HT-29 (cell line): ENCODE measurements at places on chromosomes 13 and 19. TPM values are rescaled to one million over a fixed set of nuclear protein-coding genes. Genes with fewer than 3 reads are reported as not detected.

The HSH2D gene
- total RNA-seq: 5.8 and 9.2 TPM in 2 replicates

The OLFM4 gene
- total RNA-seq: not detected in 2 replicates

The TEX101 gene
- total RNA-seq: not detected in 2 replicates

DNA sequence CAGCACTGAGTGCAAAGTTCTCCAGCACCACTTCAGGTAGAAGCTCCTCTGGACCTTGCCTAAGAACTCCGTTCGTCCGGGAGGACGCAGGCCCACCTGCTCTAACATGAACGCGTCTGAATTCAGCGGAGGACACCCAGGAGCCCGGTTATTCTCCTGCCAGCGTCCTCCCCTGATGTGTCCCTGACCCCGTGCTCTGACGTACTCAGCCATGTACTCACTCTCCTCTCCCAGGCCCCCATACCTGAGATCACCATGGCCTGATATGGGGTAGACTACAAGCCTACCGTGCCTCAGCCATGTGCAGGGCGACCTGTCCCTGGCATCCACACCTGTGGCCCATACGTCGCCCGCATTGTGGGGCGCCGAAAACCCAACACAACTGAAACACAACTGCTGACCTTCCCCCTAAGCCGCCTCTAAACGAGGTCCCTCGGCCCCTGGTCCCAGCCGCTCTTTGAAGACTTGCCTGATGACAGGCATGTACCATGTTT, 744 bp upstream of the ZNF584 start:
- DNase-seq: no peak

GRCh38 chr19:40677156-40677555, 13.3 kb downstream of the NUMBL start:
- no peak for DNase-seq

- peak; percentile 5 for DNase-seq
Measured at GRCh38 chr13:53743906-53744305, 715.3 kb downstream of the OLFM4 start.

DNA sequence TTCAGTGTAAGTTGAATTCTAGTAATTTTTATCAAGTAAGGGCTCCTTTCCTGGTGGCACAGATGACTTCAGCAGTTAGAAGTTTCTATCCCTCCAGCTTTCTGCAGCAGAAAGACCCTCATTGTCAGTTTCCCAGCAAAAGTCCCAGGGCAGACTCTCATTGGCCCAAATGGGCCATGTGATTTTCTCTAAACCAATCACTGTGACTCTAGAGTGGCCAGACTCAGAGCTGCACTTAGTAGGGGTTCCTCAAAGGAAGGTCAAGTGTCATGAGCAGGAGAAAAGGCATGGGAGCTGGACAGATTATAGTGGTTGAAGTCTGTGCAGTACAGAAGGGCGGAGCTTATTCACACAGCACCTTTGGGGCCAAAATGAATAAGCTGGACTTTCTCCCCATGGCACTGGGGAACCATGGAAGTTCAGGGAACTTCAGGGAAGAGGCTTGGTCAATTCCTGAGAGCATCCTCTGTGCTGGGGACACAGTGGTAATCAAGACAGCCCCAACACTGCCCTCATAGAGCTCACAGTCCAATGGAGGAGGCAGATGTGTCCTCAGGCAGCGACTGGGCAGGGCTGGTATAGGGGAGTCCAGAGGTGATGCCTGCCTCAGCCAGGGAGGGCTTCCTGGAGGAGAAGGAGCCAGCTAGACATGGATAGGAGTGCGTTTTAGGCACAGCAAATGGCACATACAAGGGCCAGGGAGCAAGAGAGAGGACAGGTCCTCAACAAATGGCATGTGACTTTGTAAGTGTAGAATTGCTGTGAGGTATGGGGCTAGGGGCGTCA, 18.3 kb downstream of the CKM start:
- DNase-seq: no peak

DNA sequence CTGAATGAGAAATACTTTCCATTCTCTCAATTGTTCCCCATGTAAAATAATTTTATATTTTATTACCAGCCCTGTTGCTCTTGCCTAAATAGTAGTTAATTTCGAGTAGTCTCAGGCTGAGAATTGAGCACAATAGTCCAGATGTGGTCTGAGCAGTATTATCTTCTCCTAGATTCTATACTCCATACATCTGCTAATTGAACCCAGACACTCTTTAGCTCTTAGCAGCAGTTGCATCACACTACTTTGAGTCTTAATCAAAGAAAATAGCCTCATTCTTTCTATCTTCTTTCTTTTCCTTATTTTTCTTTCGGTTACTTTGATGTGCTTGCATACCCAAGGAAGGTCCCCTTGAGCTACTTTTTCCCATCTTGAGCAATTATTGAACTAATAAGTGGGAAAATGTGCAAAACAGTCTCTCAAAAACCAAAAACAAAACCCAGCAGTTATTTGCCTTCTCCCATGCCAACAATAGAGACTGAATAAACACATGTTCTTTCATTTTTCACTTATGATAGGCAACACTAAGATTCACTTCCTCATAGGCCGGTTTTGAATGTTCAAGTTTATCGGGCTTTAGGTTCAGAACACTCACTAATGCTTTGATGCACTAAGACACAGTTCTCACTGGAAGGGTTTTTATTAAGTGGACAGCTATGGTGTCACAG, 204.5 kb downstream of the POU4F1 start:
- no peak for DNase-seq

DNA sequence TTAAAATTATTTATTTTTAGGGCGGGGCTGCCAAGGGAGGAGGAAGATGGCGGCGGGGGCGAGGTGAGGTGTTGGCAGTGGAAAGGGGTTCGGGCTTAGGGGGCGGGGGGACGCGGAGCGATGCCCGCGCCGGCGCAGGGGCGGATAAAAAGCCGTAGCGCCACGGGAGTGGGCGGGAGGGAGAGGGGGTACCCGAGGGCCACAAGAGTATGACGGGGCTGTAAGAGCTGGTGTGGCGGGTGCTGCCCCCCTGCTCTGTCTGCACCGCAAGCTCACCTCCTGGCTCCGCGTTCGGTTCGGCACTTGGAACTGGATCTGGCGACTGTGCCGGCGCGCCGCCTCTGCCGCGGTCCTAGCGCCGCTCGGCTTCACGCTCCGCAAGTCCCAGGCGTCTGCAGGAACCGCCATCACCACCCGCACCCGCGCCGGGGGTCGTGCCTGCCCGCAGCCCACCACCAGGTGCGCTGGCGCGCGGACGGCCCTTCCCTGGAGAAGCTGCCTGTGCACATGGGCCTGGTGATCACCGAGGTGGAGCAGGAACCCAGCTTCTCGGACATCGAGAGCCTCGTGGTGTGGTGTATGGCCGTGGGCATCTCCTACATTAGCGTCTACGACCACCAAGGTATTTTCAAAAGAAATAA, 265.2 kb upstream of the SGCG start:
- DNase-seq: no peak

DNA sequence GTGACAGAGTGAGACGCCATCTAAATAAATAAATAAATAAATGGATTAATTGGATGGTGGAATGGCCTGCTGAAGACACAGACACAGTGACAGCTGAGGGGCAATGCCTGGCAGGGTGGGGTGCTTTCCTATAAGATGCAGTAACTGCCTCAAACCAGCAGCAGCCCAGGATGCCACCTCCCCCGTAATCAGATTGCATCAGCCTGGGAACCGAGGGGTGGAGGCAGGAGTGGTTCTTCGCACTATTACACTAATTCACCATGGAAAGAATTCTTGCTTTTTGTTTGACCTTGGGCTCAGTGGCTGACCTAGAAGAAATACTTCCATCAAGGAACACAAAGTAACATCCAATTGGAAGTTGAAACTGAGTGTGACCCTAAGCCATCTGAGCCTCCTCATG, 31.6 kb upstream of the USP12 start:
- no peak for DNase-seq

- no peak for DNase-seq
Measured at GRCh38 chr13:52669677-52670076, 17.0 kb downstream of the SUGT1 start.

DNA sequence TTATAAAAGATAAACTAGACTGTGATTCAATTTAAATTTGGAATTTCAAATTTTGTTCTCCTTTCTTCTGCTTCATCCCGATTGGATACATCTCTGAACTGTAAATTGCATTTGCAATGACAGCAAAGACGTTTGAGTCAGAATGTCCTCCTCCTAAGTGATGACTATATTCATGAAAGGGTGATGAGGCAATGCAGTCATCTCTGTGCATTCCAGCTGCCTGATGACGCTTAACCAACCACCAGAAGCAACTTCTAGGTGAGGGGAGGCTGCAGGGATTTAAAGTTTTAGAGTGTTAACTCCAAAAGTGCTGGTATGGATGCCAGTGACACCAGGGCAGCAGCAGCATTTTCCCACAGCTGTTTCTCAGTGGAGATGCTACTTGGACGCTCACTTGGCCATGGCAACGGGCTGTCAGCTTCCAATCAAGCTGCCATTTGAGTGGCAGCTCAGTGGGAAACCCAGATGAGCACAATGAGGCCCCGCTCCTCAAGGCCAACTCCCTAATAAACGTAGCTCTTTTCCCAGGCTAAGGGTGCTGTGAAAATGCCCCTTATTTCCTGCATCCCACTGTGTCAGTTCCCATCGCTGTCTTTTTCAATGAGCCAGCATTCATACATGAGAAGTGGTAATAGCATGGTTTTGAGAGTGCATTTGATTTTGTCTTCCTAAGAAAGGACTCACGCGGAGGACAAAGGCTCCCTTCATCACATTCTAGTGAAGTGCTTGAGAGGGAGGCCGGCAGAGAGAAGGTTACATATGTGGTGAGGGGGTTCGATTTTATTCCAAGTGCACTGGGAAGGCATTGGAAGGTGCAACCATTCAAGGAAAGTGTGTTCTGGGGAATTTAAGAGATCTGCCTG, 45.2 kb upstream of the AMER2 start:
- no peak for DNase-seq

GRCh38 chr19:9793071-9793591, 24.6 kb upstream of the ZNF846 start:
- DNase-seq: no peak

DNA sequence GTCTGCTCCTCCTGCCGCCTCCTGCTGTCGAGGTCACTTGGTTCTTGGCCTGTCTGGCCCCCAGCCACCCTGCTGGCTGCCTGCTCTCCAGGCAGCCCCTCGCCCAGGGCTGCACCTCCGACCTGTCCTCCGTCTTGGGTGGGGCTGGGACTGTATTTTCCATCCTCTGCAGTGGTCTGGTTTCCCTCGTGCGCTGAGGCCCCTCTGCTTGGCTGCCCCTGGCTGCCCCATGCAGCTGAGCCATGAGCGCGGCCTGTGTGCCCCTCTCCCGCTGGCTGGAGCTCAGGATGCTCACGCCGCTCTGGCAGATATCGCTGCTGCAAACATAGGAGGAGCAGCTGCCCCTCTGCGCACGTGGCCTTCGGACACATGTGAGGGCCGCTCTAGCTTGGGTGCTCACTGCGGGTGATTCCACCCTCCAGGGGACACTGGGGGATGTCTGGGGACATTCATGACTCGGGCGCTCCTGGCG, 14.0 kb downstream of the UHRF1 start:
- DNase-seq: no peak

GRCh38 chr19:48351341-48351752, 12.4 kb downstream of the TMEM143 start:
- DNase-seq: peak; percentile 89

DNA sequence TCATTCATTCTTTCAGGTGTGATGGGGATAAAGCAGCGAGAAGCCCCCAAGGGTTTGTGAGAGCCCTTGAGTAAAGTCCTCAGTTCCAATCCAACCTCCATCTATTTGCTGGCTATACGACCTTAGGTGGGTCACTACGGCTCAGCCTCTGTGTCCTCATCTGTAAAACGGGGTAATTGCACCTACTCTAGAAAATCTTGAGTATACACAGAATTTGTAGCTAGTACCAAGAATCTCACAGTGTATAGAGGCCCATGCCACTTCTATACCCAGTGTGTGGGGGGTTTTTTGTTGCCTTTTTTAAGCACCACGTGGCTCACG, 406 bp upstream of the DNMT1 start:
- no peak for DNase-seq

GRCh38 chr13:40568246-40569023, 98.0 kb downstream of the FOXO1 start:
- no peak for DNase-seq

GRCh38 chr13:77806518-77806917, 109.0 kb downstream of the SLAIN1 start:
- no peak for DNase-seq

DNA sequence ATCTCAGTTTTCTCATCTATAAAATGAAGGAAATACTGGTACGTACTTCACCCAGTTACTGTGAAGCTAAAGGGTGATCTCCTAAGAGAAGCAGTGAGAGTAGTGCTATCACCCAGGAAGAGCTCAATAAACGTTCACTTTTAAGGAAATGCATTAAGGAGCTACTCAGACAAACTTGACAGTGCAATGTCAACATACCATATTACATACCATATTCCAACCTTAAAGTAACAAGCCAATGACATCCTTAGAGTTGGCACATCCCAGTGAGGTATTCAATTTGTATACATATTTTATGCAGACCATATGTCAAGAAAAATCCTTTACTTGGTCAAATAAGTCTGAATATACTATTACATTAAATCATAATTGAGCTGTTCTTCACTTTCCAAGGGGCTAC, 7.0 kb downstream of the TBC1D4 start:
- no peak for DNase-seq

DNA sequence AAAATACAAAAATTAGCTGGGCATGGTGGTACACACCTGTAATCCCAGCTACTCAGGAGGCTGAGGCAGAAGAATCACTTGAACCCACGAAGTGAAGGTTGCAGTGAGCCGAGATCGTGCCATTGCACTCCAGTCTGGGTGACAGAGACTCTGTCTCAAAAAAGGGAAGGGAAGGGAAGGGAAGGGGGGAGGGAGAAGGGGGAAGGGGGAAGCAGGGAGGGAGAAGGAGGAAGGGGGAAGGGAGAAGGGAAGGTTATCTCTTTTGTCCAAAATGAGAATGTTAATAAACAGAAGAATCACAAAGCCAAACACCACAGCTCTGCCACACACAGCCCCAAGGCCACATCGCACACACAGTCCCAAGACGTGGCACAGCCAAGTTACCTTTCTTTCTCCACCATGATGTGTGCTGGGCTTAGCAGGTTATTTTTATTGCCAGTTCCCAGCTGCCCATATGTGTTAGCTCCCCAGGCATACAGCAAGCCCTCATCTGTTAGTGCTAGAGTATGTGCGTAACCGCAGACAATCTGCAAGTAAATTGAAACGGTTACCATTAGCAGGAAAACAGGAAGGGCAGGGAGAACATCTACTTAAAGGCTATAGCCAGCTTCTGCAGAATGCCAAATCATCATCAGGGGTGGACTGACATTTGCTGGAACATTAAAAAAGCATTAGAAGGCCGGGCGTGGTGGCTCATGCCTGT, 34.3 kb downstream of the RCBTB1 start:
- DNase-seq: no peak
